ENCODE measurements at places on chromosomes 1 and 21.
A peak's percentile ranks its signal among the peaks of the same experiment; 100 is the strongest.

- DNase-seq = no peak
Observed at GRCh38 chr1:246404078-246404477, 103.0 kb downstream of the SMYD3 start.

GRCh38 chr21:34971656-34972055, 77.4 kb downstream of the RUNX1 start:
- no peak for DNase-seq

- peak; percentile 74 for DNase-seq
Observed at GRCh38 chr1:117735045-117735992, 129.5 kb downstream of the TENT5C start.

DNA sequence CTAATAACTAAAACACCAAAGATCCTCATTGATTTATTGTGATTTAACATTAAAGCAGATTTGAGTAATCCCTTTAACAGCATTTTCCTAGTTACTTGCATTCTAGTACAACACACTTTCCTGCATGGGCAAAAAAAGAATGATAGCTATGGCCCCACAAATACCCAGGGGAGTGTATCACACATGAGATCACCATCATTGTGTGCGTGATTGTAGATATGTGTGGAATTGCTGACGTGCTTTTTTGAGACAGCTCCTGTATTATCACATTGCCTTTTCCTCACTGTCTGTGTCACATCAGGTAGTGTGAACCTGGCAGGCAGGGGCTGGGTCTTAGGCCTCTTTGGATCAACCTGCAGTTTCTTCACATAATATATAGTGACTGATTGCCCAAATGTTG, 48.5 kb upstream of the SAMD13 start:
- DNase-seq = no peak

DNA sequence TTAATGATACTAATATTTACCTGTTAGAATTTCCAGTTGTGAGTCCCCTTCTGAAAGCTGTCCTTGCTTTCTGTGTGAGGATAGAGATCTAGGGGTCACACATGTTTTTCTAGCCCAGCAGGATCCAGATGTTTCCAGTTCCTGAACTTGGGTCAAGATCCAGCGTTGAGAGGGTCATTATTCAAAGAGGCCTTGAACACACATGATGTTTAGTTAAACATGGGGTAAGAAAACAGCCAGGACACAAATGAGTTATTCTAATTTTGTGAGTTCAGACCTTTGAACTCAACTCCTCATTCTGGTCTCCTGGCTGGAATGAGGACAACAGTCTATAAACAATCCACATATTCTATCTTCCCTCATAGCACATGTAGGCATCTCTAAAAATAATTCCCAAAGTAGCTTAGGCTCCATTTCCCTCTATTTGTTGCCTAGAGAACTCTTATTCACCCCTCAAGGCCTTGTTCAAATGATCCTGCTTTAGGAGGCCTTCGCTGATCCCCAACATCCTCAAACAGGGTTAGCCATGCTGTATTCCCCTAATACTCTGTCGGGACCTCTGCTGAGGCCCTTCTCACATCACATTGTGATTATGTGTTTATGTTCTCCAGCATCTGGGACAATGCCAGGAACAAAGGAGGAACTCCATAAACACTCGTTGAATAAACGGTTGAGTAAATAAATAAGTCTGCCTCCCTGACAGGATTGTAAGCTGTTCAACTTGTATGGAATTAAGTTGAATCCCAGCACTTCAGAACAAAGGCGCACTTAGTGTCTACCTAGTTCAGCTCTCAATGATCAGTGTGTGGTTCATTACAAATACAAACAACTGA, 15.0 kb upstream of the KCNN3 start:
- DNase-seq = no peak

DNA sequence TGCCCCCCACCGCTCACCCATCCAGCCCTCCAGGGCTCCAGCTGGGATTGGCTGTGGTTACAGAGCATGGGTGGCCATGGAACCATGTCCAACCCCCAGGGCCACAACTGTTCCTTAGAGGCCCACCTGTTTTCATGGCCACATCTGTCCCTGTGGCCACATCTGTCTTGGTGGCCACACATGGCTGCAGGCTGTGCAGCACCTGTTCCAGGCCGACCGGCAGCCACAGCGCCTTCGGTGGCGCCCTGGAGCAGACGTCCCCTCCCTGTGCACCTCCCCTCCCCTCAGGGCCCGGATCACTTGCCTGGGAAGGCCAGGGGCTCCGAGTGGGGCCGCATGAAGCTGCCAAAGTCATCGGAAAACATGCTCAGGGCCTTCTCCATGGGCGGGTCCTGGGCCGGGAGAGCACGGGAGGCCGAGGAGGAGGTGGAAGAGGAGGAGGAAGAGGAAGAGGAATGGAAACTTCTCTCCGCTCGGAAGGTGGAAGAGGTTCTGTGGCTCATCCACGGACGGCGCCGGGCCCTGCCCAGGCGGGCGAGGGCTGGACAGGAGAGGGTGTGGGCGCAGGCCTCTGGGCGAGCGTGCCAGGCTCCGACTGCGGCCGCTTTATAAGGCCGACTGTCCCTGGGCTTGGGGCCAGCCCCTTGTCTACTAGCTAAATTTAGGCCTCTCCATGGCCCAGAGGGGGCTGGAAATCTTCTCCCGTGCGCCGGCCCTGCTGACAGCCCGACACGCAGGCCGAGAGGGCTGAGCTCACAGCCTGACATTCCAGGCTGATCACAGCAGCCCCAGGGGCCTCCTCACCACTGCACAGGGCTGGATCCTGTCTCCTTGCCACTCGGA, at the start of gene HSPB7:
TSS of gene HSPB7 (minus strand) at position 583 of the 843 bp plus-strand sequence. CDS start at position 503, 80 bp downstream.
- DNase-seq = no peak

DNA sequence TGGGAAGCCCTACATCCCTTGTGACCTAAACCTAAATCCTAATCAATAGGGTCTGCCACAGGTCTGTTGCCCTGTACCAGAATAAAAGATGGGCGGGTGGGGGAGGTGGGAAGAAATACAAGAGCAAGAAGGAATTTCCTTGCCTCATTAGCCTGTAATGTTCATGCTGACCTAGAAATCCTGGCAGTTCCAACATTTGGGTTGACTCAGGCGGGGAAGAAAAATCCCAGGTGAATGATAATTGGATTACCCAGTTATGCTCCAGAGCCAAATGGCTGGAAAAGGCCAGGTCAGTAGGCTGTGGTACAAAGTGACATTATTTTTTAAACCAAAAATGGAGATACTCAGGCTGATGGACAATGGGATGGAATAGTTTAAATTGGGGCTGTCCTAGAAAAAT, 27.3 kb upstream of the A3GALT2 start:
- DNase-seq = no peak

- DNase-seq = no peak
Observed at GRCh38 chr1:167515461-167515860, 2.9 kb downstream of the CD247 start.

- no peak for DNase-seq
Observed at GRCh38 chr1:183218027-183218618, 32.1 kb downstream of the LAMC2 start.

DNA sequence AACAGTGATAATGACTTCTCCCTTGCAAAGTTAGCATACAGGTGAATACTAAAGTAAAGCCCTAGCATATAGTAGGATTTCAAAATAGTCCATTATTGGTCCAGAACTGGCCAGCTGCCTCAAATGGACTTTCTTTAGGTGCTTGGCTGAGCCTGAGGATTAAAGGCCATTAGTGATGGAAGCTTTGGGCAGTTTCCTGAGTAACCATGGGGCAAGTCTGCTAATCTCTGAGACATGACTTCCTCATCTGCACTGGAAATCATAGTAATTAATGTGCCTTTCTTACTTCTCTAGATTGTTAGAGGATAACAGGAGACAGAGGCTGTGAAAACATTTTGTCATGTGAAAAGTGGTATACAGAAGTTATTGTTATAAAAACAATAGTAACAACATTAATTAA, 156.5 kb upstream of the UBE2U start:
- no peak for DNase-seq

- DNase-seq = no peak
Observed at GRCh38 chr1:245108909-245109308, 45.9 kb upstream of the KIF26B start.

DNA sequence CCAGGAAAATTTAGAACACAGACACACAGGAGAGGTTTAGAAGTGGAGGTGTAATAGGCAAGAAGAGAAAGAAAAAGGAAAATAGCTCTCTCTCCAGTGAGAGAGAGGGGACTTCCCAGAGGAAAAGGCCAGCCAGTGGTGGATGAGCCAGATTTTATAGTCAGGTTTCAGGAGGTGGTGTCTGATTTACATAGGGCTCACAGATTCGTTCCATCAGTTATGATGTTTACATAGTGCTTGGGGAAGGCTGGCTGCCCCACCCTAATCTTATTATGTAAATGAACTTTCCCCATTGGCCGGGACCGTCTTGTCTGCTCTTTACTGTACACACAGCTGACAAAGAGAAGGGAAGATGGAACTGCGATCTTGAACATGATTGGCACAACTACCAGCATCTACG, 797.3 kb downstream of the PLA2G4A start:
- DNase-seq = no peak
